Stimulated activated CD4-positive, alpha-beta T cell treated with anti-CD3 and anti-CD28 coated beads, Interleukin-1b, Interleukin-23, amount 100 ng/mL, for 1 hour (primary cell): ENCODE measurements at places on chromosomes 7 and 10.

DNA sequence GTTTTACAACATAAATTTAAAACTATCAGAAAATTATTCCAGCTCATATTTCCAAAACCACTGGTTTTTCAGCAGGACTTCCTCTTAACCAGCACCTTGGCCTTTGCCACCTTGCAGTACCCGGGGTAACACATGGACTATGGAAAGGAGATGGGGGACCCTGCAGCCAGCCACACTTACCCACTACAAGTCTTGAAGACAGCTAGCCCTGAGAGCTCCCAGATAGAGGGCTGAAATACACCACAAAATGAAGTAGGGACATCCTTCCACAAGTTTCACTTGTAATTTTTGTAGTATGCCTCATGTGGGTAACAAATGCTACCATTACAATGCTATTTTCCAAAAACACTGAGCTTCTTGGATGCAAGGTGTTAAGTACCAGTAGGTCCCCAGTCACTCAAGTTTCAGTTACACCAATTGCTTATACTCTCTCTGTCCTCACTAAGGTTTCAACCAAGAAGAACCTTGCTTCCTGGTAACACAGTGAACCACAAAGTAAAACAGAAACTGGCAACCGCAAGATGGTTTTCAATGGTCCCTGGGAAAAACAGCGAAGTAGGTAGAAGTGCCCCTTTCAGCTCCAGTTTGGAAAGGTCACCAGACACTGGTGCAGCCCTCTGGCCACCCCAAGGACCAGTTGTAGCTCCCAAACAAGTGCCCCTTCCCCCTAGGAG is 110.9 kb downstream of the SGMS1 start:
- no peak for DNase-seq

DNA sequence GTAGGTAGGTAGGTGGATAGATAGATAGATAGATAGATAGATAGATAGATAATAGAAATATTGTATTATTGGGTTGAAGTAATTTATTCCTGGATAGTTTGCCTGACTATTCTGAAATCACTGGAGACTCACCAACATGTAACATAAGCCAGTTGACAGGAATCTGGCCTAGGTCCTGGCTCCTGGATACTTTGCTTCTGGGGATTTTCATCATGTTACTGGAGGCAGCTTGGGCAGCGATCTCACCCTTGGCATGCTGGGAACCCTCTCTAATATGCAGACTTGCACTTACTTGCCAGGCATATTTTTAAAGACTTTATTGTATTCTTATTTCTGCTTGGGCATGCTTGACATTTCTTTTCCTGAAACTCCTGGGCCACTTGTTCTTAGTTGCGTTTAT is 709.1 kb upstream of the FZD8 start:
- no peak for DNase-seq

- no peak for DNase-seq
These were observed 11.2 kb downstream of the TRIM56 start for GRCh38 chr7:101096331-101096956.

DNA sequence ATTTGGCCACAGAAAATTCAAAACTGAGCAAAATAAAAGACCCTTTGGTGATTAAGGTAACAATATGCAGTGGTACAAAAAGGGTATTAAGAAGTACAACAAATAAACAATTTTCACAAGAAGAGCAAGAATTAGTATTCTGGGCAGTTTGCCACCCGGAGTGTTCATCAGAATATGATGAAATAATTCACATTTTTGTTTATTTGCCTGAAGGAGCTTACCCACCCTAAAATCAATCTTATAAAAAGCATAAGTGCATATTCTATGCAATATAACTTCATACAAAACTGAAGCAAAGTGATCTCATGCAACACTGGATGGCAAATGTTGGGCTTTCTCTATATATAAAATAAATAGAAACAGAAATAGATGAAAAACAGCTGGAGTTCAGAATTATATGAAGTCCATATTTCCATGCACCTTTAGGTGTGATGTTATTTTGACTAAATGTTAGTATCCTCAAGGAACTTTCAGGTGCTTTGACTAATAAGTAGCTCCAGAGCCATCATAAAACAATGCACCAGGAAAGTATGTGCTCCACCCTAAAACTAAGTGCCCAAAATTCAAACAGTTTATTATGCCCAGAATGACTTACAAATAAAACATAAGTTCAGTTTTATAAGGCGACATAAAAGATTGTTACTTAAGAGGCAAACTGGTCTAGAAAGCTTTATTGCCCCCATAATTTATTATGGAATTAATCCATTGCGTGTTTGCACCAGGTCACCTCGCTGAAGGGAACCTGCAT is 474.3 kb downstream of the SEMA3D start:
- DNase-seq: no peak

GRCh38 chr7:102279537-102280400 is 6.9 kb upstream of the SH2B2 start:
- DNase-seq: no peak

- no peak for DNase-seq
These were observed 13.8 kb downstream of the MRPL32 start for GRCh38 chr7:42945821-42946626.

GRCh38 chr7:47582764-47583738 is 1.1 kb upstream of the TNS3 start:
- no peak for DNase-seq

- DNase-seq: no peak
These were observed 45.3 kb upstream of the DNAJB6 start for GRCh38 chr7:157291404-157292080.

- no peak for DNase-seq
These were observed 45.6 kb upstream of the PDE1C start for GRCh38 chr7:32115831-32116230.

GRCh38 chr7:25707768-25708620 is 444.0 kb upstream of the NFE2L3 start:
- no peak for DNase-seq

- DNase-seq: no peak
These were observed at the start of gene PLXDC2 for GRCh38 chr10:19816411-19817230. Gene PLXDC2 (plus strand): TSS chr10:19816432.

GRCh38 chr7:35802102-35802466 is 1.2 kb downstream of the SEPTIN7 start:
- DNase-seq: no peak

DNA sequence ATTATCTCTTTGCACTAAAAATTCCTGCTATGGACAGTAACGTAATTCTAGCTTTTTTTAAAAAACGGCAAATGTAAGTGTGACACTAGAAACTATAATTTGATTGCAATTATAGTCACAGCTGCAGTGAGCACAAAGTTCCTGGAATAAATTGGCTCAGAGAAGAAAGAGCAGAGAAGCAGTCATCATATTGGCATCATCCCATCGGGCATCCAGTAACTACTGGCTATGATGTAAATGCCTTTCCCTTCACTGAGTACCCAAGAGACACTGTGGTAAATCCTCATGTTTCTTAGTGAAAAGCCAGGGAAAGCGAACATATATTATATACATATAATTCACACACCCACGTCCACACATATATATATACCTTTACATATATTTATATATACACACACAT is 43.6 kb downstream of the PIP4K2A start:
- no peak for DNase-seq

DNA sequence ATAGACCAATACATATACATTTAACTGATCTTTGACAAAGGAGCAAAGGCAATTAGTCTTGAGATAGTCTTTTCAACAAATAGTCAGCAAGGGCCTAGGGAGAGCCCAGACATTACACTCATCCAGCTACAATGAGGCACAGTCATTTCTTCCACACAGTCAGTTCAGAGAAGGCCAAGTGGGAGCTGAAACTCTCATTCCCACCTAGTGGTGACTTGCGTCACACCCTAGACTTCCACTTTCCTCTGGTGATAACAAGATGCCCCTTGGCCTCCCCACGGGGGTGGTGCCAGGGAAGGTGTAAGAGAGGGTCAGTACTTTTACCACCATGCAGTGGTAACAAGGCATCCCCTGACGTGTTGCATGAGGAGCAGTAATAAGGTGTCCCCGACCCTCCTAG is 8.0 kb downstream of the FRMPD2 start:
- no peak for DNase-seq

DNA sequence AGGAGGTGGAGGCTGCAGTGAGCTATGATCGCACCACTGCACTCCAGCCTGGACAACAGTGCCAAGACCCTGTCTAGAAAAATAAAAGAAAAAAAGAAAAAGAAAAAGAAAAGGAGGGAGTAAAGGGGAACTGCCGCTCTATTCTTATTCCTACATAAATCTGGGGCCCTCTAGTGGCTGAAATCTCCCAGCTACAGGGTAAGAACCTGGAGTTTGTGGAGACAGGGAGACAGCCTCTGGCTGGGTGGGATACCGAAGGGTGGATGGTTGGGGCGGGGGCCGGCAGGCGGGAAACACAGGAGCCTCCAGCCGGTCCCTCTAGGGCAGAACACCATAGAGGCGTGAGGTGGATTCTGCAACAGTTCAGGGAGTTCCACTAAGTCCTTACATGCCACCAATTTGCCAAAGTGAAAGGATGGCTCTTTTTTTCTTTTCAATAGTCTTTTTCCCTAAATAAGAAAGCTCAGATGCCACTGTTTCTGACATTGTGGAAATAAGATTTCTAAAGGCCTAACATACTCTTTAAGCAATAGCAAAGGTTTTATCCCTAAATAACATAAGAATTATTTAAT is 117.3 kb downstream of the SVIL start:
- DNase-seq: no peak

DNA sequence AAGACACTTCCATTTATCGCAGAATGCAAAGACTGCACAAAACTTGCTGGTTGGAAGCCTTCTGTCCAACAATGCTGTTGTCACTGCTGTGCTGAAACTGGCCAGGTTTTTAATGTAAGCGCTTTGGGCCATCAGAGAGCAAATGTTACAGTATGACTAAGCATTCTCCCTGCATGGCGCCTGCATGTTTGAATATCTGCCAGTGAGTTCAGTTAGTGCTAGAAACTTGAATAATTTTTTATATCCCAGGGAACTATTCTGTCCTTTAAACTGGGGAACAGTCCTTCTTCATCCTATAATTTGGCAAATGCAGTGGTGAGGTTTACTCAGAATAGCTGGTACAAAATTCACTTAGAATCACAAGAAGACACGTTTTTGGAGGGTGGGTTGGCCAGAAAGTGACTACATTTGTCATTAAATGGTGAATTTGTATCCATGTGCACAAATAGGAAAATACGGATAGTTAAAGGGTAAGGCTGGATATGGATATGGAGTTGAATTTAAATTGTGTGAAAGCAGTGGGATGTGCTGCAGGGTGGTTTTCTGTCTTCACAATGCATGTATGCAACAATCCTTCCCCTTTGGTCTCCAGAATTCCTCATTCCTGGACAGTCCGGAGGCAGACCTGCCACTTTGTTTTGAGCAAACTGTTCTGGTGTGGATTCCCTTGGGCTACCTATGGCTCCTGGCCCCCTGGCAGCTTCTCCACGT is 1.7 kb downstream of the ABCC2 start:
- DNase-seq: no peak

GRCh38 chr10:126687121-126687606 is 16.7 kb upstream of the C10orf90 start:
- DNase-seq: no peak

- no peak for DNase-seq
These were observed 4.0 kb upstream of the SH3PXD2A start for GRCh38 chr10:103859161-103860086.

DNA sequence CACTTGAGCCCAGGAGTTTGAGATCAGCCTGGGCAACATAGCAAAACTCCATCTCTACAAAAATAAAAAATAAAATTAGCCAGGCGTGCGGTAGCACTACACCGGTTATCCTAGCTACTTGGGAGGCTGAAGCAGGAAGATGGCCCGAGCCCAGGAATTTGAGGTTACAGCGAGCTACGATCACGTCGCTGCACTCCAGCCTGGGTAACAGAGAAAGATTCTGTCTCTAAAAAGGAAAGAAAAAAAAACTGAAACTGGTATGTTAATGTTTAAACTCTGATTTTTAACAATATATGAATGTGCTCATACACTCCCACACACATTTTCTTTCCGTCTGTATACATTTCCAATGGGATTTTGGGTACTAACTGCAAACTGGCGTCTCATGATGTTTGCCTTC is 140.6 kb upstream of the KMT2E start:
- no peak for DNase-seq

- no peak for DNase-seq
These were observed 5.8 kb upstream of the SEC61G start for GRCh38 chr7:54764861-54765260.

GRCh38 chr7:68224041-68224741 is 1227.6 kb downstream of the TYW1 start:
- no peak for DNase-seq

DNA sequence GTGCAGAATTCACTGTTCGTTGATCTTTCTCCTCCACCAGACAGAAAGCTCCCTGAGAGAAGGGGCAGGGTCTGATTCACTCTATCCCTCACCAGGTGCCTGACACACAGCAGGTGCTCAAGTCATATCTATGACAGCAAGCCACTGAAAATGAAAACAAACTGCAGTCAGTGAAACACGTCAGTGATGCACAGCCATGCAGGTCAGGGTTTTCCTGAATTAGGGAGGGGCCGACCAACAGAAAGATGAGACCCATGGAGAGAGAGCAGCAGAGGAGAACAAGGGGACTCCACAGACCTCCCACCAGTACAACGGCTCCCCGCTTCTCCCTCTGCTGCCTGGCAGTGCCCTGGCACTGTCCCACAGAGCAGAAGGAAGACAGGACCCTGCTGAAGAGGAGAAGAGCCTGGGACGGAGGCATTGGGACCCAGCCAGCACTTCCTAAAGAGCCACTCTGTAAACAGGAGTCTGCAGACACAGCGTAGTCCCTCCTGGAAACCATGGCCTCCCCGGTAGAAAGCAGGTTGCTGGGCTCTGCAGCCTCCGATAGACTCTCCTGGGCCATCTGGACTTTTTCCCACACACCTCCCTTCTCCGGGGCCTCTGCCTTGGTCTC is 50.3 kb downstream of the FAM53B start:
- no peak for DNase-seq

DNA sequence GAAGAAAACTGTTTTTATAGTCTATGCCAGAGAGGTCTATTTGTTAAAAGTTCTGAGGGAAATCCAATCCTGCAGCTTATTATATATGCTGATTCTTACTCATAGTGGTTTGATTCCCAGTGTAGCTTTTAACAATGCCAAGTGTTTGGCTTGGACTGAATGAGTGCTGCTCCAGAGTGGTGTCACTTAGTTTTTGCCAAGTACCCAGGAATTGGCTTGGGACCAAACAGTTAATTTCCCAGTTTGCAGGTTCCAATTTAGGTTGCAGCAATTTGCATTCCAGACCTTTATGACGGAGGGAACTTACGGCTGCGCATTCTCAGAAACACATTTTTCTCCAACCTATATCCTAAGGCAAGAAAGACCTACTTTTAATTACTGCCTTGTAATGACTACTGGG is 32.4 kb downstream of the NSUN6 start:
- DNase-seq: no peak

GRCh38 chr10:48460182-48460581 is 144.7 kb downstream of the ARHGAP22 start:
- no peak for DNase-seq

- DNase-seq: no peak
These were observed 95.5 kb upstream of the PRSS58 start for GRCh38 chr7:142353147-142354060.

- no peak for DNase-seq
These were observed 956.9 kb downstream of the XPNPEP1 start for GRCh38 chr10:108966411-108966810.

- DNase-seq: no peak
These were observed 142.6 kb upstream of the TMEM196 start for GRCh38 chr7:19916046-19916445.

- no peak for DNase-seq
These were observed 680 bp upstream of the ADO start for GRCh38 chr10:62803724-62804355.
